ENCODE measurements at places on chromosomes 4 and X. TPM values are rescaled to one million over a fixed set of nuclear protein-coding genes. Genes with fewer than 3 reads are reported as not detected.

GRCh38 chr4:126544276-126544675 is 1088.5 kb upstream of the INTU start:
- H3K27ac ChIP-seq, result no peak overlapping the region
- H3K36me3 ChIP-seq, result no peaks in the 10 kb centered on the region
- H3K27me3 ChIP-seq, result no peaks in the 10 kb centered on the region

GRCh38 chr4:103036169-103036568 is 16.7 kb upstream of the SLC9B1 start:
- no peaks in the 10 kb centered on the region for H3K4me1 ChIP-seq
- H3K27me3 ChIP-seq, result no peaks in the 10 kb centered on the region
- H3K27ac ChIP-seq, result no peak overlapping the region
- no peak overlapping the region for H3K4me3 ChIP-seq

GRCh38 chr4:176380352-176381157 is 60.8 kb downstream of the SPCS3 start:
- no peak for DNase-seq
- H3K27me3 ChIP-seq, result no peaks in the 10 kb centered on the region
- no peak overlapping the region for H3K4me3 ChIP-seq
- H3K27ac ChIP-seq, result no peak overlapping the region
- H3K36me3 ChIP-seq, result no peaks in the 10 kb centered on the region

DNA sequence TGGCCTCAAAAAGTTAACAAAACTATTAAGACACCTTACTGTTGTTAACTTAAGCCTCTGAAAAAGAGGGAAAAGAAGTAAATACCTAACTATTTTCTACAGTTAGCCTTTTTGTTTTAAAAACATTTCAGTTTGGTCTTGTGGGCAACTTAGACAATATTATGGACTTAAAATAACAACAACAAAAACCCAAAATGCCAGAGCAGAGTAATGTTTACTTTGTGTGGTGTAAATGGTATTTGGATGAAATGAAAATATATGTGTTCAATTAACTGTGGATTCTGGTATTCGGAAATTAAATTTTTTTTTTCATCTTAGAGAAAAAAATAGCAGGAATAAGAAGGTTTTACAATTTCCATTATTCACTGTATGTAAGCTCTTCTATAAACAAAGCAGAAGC is 79.6 kb upstream of the NPNT start:
- H3K36me3 ChIP-seq, result no peaks in the 10 kb centered on the region
- H3K4me3 ChIP-seq, result no peak overlapping the region
- no peak for DNase-seq
- no peaks in the 10 kb centered on the region for H3K4me1 ChIP-seq

- no peak overlapping the region for H3K4me3 ChIP-seq
- DNase-seq, result no peak
- H3K4me1 ChIP-seq, result no peaks in the 10 kb centered on the region
- H3K36me3 ChIP-seq, result no peaks in the 10 kb centered on the region
- no peak overlapping the region for H3K27ac ChIP-seq
- H3K27me3 ChIP-seq, result no peaks in the 10 kb centered on the region
Observed at GRCh38 chr4:110275871-110276270, 77.5 kb upstream of the ELOVL6 start.

- no peaks in the 10 kb centered on the region for H3K4me1 ChIP-seq
- no peak overlapping the region for H3K27ac ChIP-seq
- DNase-seq, result no peak
- no peaks in the 10 kb centered on the region for H3K36me3 ChIP-seq
- no peak overlapping the region for H3K4me3 ChIP-seq
Observed at GRCh38 chrX:6129195-6129594, 99.5 kb downstream of the NLGN4X start.

- DNase-seq, result no peak
- no peaks in the 10 kb centered on the region for H3K36me3 ChIP-seq
- H3K27ac ChIP-seq, result no peak overlapping the region
Observed at GRCh38 chrX:68183612-68184214, 249.6 kb downstream of the OPHN1 start.

DNA sequence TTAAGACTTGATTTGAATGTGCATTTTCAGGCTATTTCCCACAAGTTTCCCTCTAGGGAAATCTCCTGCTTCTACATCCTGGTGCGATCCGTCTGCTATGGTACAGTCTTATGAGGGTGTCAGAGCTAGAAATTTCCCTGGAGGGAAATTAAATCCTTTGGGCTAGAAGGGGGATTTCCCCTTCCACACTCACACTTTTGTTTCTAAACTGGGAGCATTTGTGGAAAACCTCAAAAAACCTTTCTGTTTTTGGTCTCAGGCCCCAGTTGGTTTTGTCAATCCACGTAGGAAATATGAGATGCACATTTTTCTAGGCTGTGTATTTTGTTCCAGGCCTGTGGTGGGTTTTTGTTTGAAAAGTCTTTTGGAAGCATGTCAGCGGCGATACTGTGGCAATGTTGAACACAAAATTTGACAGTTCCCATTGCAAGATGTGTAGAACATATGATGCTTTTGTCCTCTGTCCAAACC is 17.8 kb downstream of the HMGB3 start:
- DNase-seq, result no peak
- H3K4me3 ChIP-seq, result no peak overlapping the region
- no peaks in the 10 kb centered on the region for H3K4me1 ChIP-seq
- H3K27ac ChIP-seq, result no peak overlapping the region

DNA sequence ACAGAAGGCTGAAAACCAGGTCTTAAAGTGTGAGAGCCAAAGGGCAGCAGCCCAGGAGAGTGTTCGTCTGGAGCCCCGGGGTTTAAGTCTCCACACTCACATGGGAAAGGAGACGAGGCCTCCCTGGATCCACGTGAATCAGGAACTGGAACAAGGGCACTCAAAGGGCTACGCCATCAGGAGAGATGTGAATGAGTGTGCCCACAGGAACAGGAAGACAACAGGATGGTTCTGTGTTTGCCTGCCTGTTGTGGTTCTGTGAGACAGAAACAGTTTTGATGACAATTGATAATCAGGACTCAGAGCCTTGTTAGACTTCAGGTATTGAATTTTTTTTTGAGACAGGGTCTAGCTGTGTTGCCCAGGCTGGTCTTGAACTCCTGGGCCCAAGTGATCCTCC is 4.9 kb upstream of the CTBP1 start:
- no peak overlapping the region for H3K4me3 ChIP-seq
- peaks cover 31% of the 10 kb centered on the region for H3K4me1 ChIP-seq
- DNase-seq, result no peak
- no peak overlapping the region for H3K27ac ChIP-seq
- H3K27me3 ChIP-seq, result no peaks in the 10 kb centered on the region

GRCh38 chrX:14913241-14913640 is 40.0 kb downstream of the MOSPD2 start:
- H3K4me3 ChIP-seq, result no peak overlapping the region
- H3K27ac ChIP-seq, result no peak overlapping the region
- no peaks in the 10 kb centered on the region for H3K27me3 ChIP-seq

Gene HTR2C
- total RNA-seq, result 1.7 TPM

GRCh38 chr4:164138521-164138920 is 615.4 kb upstream of the SMIM31 start:
- DNase-seq, result no peak
- H3K4me1 ChIP-seq, result no peaks in the 10 kb centered on the region
- H3K4me3 ChIP-seq, result no peak overlapping the region
- no peak overlapping the region for H3K27ac ChIP-seq
- H3K36me3 ChIP-seq, result no peaks in the 10 kb centered on the region

GRCh38 chr4:172073590-172073989 is 260.4 kb downstream of the GALNTL6 start:
- no peak overlapping the region for H3K27ac ChIP-seq
- H3K4me1 ChIP-seq, result no peaks in the 10 kb centered on the region
- no peaks in the 10 kb centered on the region for H3K27me3 ChIP-seq
- H3K36me3 ChIP-seq, result no peaks in the 10 kb centered on the region
- DNase-seq, result no peak
- no peak overlapping the region for H3K4me3 ChIP-seq

DNA sequence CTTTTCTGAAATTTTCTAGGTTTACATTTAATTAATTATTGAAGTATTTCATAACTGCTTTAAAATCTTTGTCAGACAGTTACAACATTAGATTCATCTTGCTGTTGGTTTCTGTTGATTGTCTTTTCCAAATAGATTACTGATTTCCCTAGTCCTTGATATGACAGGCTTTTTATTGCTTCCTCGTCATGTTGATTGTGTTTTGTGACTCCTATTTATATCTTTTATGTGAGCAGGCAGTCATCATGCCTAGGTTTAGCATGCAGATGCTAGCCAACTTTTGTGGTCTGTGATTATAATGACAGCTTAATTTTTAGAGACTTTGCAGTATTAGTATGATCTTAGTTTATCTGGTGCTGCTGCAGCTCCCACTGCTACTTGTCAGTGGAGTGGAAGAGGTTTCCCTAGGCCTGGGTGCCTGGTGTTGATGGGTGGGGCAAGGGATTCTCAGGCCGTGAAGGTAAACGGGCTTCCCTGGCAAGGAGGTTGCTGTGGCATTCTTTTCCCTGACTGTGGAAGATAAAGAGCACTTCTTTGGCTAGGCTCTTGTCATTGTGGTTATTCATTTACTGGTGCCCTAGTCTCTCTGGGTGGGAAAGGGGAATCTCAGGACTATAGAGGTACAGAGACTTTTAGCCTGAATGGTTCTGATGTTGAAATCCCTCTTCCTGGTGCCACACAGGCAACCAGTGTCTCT is 65.7 kb downstream of the SERPINA7 start:
- no peaks in the 10 kb centered on the region for H3K4me1 ChIP-seq

- H3K4me3 ChIP-seq, result no peak overlapping the region
- H3K27ac ChIP-seq, result no peak overlapping the region
- H3K4me1 ChIP-seq, result no peaks in the 10 kb centered on the region
- H3K36me3 ChIP-seq, result no peaks in the 10 kb centered on the region
Observed at GRCh38 chr4:4697584-4697983, 155.7 kb upstream of the STX18 start.

Gene L1CAM
- 9.6 TPM for total RNA-seq

GRCh38 chr4:70712604-70713452 is 8.9 kb upstream of the RUFY3 start:
- DNase-seq, result no peak
- H3K27ac ChIP-seq, result no peak overlapping the region
- no peak overlapping the region for H3K4me3 ChIP-seq
- H3K27me3 ChIP-seq, result no peaks in the 10 kb centered on the region
- no peaks in the 10 kb centered on the region for H3K36me3 ChIP-seq

GRCh38 chr4:52588771-52589591 is 70.1 kb downstream of the USP46 start:
- no peaks in the 10 kb centered on the region for H3K4me1 ChIP-seq
- DNase-seq, result no peak
- H3K27ac ChIP-seq, result no peak overlapping the region
- H3K4me3 ChIP-seq, result no peak overlapping the region
- H3K36me3 ChIP-seq, result no peaks in the 10 kb centered on the region

Gene CXorf49
- not detected for total RNA-seq

Gene NPNT
- total RNA-seq, result 11.0 TPM

DNA sequence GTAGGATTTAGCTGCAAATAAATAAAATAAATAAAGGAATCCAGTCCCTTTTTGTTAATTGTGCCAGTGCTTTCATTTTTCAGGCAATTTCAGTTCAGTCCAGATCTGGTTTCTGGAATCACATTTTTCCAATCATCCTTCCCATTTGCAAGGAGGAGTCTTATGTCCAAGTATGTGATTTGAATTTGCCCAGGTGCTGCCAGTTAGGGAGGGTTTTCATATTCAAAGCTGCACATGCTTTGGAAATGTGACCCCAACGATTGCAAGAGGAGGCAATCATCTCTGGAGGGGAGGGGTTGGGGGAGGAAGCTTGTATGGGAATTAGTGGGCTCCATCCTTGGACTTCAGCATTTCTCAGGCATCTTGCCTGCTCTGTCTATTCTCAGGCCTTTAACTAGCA is 4.4 kb downstream of the PLAC1 start:
- H3K36me3 ChIP-seq, result no peaks in the 10 kb centered on the region
- DNase-seq, result no peak
- no peak overlapping the region for H3K27ac ChIP-seq
- H3K4me1 ChIP-seq, result no peaks in the 10 kb centered on the region
- H3K4me3 ChIP-seq, result no peak overlapping the region
- H3K27me3 ChIP-seq, result no peaks in the 10 kb centered on the region

Gene PHF8
- 33.9 TPM for total RNA-seq

Gene PPM1K
- total RNA-seq, result 22.8 TPM

Gene USP17L21
- total RNA-seq, result not detected

DNA sequence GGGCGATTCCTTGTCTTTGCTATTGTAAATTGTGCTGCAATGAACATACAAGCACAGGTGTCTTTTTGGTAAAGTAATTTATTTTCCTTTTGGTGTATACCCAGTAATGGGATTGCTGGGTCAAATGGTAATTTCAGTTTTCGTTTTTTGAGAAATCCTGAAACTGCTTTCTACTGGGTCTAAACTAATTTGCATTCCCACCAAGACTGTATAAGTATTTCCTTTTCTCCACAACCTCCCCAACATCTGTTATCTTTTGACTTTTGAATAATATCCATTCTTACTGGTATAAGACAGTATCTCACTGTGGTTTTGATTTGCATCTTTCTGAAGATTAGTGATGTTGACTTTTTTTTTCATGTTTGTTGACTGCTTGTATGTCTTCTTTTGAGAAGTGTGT is 2506.0 kb downstream of the PCDH7 start:
- H3K27me3 ChIP-seq, result no peaks in the 10 kb centered on the region
- H3K27ac ChIP-seq, result no peak overlapping the region
- H3K36me3 ChIP-seq, result no peaks in the 10 kb centered on the region
- H3K4me1 ChIP-seq, result no peaks in the 10 kb centered on the region
- no peak for DNase-seq
- H3K4me3 ChIP-seq, result no peak overlapping the region

Gene AWAT2
- not detected for total RNA-seq

DNA sequence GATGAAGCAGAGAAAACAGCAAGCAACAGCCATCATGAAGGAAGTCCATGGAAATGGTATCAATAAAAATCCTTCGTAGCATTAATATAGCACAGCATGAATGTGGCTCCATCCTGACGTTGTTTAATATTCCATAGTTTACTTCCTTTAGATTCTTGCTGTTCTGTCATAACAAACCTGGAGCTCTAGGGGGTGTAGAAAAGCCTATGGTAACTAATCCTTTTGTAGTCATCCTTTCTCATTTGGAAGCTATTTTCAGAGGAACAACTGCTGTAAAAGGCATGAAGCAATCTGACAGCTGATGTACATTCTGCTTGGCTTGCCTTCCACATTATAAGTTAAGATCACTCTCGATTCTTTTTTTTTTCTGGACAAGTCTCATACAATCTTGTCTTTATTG is 914 bp downstream of the MYOZ2 start:
- DNase-seq, result no peak
- no peak overlapping the region for H3K4me3 ChIP-seq
- no peaks in the 10 kb centered on the region for H3K27me3 ChIP-seq

Gene C4orf50
- 0.49 TPM for total RNA-seq

DNA sequence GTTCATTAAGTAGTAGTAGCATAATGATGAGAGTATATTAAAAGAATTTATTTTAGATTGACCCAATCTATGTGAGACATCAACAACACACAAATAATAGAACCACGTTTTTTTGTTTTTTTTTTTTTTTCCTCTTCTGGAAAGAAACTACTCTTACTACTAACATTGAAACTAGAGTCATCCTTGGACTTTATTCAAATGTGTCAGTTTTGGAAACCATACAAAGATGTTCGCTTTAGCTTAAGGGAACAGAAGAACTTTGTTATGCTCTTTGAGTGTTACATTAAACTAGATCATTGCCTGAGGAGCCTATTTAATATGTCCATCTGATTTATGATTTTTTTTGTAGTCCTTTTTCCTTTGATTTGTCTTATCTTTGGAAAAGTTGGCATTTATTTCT is 166.7 kb downstream of the RPA4 start:
- no peak for DNase-seq
- no peaks in the 10 kb centered on the region for H3K36me3 ChIP-seq
- H3K27me3 ChIP-seq, result no peaks in the 10 kb centered on the region
- no peaks in the 10 kb centered on the region for H3K4me1 ChIP-seq
- no peak overlapping the region for H3K4me3 ChIP-seq

All from vagina (tissue), 2 donors.